ENCODE measurements at places on chromosomes 1 and 21.

DNA sequence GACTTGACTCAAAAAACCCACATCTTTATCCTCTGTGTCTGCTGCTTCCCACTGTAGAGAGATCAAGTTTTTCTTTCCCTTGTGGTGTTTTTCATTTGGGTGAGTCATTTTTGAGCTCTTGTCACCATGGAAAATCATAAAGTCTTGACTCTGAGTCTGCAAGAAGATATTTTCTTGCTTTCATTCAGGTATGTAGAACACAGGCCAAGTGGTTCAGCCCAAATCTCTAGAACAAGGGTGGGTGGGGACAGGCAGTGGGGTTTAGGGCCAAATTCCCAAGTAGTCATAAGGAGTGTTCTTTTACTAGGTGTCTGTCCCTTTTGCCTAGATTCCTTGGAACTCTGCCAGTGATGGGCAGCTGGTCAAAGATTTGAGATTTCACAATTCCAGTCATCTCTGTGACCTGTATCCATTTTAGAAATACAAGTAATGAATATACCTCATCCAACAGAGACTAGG is 21.5 kb upstream of the ARHGAP29 start:
- no peak for DNase-seq

DNA sequence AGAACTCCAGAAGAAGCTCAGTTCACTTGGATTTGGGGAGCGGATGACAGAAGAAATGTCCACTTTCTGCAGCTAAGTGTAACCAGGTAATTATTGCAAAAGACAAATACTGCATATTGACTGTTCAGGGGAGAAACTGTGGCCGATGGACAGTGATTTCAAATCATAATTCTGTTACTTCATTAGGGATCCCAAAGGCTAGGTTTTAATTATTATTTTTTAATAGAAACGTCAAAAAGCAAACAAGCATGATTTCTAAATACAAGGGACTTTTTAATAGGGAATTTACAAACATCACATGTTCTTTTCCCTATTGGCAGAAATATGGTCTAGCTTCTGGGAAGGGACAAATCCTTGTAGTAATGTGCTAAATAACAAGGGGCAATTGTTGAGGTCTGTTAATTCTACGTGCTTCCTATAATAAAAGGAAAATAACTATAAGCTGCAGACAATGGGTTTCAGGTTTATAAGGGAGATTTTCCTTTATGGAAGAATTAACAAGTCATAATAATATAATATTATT is 15.5 kb downstream of the DIPK1A start:
- no peak for DNase-seq

DNA sequence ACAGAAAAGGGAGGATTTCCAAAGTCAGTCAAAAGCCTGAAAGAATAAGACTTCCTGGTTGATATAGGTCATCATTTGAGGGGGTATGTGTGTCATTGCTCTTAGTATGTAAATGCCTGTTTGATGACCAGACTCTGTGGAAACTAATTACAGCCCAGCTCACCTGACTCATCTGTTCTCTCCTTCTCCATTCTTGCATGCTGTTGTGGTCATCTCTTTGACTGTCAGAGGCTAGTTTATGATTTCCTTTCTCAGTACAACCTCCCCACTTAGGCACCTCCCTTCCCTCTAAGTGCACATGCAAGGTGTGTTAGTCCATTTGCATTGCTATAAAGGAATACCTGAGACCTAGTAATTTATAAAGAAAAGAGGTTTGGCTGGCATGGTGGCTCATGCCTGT is 2.4 kb upstream of the C1orf116 start:
- DNase-seq = no peak

DNA sequence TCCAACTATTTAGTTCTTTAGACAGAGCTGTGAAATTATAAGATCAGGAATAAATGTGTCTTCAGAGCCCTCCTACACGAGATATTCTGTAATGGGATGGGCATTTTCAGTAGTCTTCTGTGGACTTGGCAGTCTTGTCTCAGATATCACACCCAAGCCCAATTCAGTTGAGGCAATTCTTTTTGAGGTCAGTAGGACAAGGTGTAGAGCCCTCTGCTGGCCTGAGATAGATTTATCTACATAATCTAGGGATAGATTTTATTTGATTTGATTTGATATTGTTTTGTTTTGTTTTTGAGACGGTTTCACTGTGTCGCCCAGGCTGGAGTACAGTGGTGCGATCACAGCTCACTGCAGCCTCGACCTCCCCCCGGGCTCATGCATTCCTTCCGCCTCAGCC is 77.5 kb downstream of the FMN2 start:
- no peak for DNase-seq

DNA sequence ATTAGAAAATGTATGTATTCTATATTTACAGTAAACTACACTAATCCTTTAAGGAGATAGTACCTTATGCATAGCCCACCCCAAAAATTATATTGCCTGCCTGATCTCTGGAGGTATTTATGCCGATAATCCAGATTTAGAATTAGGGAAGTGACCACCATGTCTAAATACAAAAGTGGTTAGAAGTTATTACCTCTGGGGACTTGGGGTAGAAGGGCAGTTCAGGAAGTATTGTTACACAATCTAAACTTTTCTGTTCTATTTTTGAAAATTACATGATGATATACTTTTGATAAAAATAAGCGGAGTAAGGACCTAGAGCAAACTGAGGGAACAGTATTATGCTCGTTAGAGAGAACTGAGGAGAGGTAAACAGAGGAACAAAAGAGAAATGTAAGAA is 90.5 kb upstream of the ZP4 start:
- no peak for DNase-seq

GRCh38 chr1:198399452-198399851 is 141.0 kb downstream of the ATP6V1G3 start:
- no peak for DNase-seq

DNA sequence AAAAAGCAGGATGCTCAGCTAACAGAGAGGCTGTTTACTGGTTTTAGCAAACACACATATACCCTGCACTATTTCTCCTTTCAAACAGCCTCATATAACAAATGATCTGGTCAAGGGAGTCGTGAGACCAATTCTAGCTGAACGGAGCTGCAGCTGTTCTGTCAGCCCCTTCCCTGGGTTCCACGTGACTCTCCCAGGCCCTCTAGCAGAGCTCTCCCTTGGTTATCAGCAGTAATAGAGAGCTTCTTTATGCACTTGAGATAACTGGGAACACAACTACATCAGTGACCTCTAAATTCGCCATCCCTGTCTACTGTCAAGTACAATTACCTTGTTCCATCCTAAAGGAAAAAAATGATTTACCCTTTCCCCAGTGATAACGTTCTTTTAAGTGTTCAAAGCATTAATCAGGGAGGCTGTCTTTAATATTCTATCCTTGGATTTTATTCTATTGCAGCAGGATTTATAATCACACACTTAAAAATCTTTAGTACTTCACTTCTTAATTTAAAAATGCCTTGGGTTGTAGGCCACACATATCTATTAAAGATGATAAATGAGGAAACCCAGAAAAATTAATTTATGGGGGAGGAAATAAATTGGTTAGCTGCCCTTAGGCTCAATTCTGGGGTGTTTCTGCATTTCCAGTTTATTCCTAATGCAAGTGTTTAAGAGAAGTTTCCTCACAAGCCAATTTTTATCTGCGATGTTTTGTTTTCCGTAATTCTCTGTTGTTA is 28.2 kb downstream of the PTGER3 start:
- DNase-seq = no peak

- peak; percentile 89 for DNase-seq
Observed at GRCh38 chr1:168225476-168226190, at the start of gene SFT2D2. Gene SFT2D2, plus strand, starts transcription at chr1:168226004. Its CDS starts 76 bp downstream, at chr1:168226080.

DNA sequence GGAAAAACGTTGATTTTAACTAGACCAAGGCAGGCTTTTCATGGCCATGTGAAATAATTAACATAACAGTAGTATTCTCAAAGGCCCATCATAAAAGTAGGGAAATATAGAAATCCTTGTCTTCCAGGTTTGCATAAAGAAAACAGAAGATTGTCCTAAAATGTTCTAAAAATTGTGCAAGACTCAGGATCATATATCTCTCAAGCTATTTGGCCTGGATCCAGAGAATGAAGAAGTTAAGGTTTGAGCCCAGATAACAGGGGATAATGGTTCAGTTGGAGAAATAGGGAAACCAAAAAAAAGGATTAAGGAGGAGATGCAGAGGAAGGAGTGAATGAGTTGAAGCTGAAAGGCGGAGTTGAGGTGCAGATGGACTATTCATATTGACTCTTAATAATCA is 555.5 kb upstream of the NR5A2 start:
- no peak for DNase-seq

GRCh38 chr1:99590578-99591209 is 55.2 kb upstream of the PALMD start:
- DNase-seq = no peak

- no peak for DNase-seq
Observed at GRCh38 chr1:164308101-164308500, 250.9 kb upstream of the PBX1 start.

GRCh38 chr1:98662356-98662670 is 792 bp downstream of the SNX7 start:
- DNase-seq = no peak

GRCh38 chr1:88678405-88678804 is 5.7 kb upstream of the PKN2 start:
- DNase-seq = no peak

- DNase-seq = peak; percentile 55
Observed at GRCh38 chr1:105686026-105686425, 1370.4 kb upstream of the PRMT6 start.

DNA sequence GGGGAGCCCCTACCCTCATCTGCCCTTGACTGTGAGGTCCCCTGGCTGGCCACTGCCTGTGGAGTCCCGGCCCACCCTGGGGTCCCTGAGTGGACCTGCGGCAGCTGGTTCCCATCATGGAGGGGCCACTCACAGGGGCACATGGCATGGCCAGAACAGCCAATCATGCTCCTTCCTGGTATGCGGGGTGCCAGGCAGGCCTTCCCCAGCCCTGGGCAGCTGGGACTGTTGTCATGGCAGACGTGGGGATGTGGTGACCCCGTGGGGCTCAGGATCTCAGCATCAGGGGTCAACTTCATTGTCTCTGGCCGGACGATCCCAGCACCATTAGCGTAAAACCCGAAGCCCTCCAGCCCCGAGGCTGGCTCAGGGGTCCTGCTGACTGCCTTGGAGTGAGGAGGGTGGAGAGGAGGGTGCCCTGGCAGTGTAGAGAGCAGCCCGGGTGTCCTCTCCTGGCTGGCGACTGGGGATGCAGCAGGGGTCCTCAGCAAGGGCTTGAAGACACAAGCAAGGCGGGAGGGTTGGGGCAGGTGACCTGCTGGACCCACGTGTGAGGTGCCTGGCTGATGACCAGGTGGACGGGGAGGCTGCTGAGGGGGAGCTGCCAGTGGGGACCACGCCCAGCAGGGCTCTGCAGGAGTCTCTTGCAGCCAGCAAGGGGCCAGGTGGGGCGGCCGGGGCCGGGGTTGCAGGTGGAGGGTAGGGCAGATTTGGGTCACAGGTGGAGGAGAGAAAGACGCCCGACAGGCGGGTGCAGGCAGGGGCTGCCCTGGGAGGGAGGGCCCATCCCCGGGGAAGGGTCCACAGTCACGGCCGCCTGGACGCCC is 45.1 kb downstream of the TRIM11 start:
- no peak for DNase-seq

- no peak for DNase-seq
Observed at GRCh38 chr1:168957818-168958217, 148.7 kb upstream of the ATP1B1 start.

GRCh38 chr1:4593106-4593505 is 61.3 kb upstream of the AJAP1 start:
- no peak for DNase-seq

DNA sequence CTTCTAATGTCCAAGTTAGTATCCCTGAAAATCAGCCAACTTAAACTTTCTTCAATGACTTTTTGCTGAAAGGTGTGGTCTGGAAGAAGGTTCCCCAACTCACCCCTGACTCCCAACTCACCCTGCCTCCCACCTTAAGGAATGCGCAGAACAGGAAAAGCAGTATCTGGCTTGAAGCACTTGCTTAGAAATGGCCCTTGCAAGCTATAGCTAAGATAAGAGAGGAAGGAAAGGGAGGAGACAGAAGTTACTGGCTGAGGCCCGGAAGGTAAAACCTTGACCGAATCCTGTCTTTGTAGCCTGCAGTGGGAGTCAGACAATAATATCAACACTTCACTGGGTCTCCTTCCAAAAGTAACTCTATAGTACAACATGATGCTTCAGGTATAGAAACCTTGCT is 2.9 kb downstream of the CYYR1 start:
- no peak for DNase-seq

DNA sequence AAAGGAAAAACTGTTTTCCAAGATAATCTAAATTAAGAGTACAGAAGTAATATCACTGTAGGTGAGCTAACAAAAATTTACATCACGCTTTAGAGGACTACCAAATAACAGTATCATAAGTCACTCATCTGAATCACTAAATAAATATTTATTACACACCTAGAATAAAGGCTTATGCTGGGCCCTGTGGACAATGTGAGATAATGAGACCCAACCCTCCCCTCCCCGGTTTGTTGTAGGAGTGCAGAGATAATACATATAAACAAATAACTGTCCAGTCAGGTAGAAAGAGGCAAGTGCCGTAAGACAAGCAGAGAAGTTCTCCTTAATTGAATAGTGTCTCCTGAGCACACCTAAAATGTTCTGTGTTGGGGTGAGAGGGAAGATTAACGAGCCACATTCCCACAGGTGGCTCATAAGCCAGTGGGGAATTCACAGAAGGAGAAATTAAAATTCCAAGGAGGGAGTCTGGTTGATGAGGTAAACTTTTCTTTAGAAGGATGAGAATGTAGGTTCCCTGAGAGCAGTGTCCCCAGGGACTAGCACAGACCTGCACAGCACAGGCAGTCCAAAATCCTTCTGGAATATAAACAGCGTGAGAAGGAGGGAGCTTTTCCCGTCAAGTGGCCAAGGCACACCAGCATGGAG is 241.4 kb downstream of the NFIA start:
- DNase-seq = no peak

- DNase-seq = no peak
Observed at GRCh38 chr1:22717037-22717760, 6.6 kb downstream of the EPHB2 start.

GRCh38 chr1:162248854-162249535 is 127.7 kb downstream of the SPATA46 start:
- no peak for DNase-seq

- no peak for DNase-seq
Observed at GRCh38 chr1:157292302-157292701, 154.1 kb upstream of the ETV3 start.

GRCh38 chr21:26050857-26051256 is 119.7 kb downstream of the APP start:
- DNase-seq = no peak

- DNase-seq = no peak
Observed at GRCh38 chr1:229248821-229249817, 21.8 kb upstream of the RAB4A start.

- peak; percentile 71 for DNase-seq
Observed at GRCh38 chr1:114154963-114155322, 1.3 kb upstream of the SYT6 start.

DNA sequence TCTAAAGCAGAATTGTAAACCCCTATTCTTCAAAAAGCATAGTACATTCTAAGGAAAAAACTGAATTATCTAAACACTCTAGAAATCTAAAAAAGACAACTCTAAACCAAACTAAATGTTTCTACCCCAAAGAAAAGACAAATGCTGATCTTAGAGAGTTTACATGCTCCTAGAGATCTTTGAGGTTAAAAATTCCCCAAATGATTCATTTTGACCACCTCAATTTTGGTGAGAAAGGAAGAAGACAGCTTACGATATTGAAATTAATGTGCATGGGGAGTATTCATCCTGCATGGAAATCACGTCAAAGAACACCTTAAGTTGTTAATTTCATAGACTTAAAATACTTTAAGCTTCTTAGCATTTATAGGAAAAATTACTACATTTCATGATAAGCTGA is 377.8 kb upstream of the RUNX1 start:
- no peak for DNase-seq
